Activated CD4-positive, alpha-beta memory T cell treated with anti-CD3 and anti-CD28 coated beads, Interleukin-2, amount 10 ng/mL, durations not matched to agents 7 days and 5 days (primary cell): ENCODE measurements at places on chromosomes 2 and 18. TPM values are rescaled to one million over a fixed set of nuclear protein-coding genes. Genes with fewer than 3 reads are reported as not detected.

Gene IL1R2
- total RNA-seq = 0.81 TPM

Gene ACMSD
- not detected for total RNA-seq

Gene MDH1
- total RNA-seq = 190 TPM

Gene CAPN14
- 0.35 TPM for total RNA-seq

Gene GREB1
- 0.13 TPM for total RNA-seq

Gene REG1B
- total RNA-seq = not detected

Gene ZSWIM2
- total RNA-seq = not detected

Gene C2orf68
- total RNA-seq = 50.9 TPM

Gene TWIST2
- total RNA-seq = not detected

Gene TLX2
- 2.6 TPM for total RNA-seq

Gene CCNYL1
- total RNA-seq = 6.1 TPM

Gene OTX1
- total RNA-seq = 0.08 TPM

Gene RGPD4
- 0.10 TPM for total RNA-seq

Gene GAD1
- total RNA-seq = 2.2 TPM

Gene SCN7A
- not detected for total RNA-seq

Gene INHBB
- not detected for total RNA-seq

Gene MAPRE3
- total RNA-seq = 2.7 TPM

Gene VIT
- not detected for total RNA-seq

Gene KRTCAP3
- total RNA-seq = 7.5 TPM

Gene UBXN2A
- 11.5 TPM for total RNA-seq

Gene SERPINB2
- not detected for total RNA-seq

Gene LINC00305
- not detected for total RNA-seq

Gene GYPC
- 133 TPM for total RNA-seq

Gene TMEM247
- not detected for total RNA-seq

- H3K4me3 ChIP-seq = no peak overlapping the region
- H3K27ac ChIP-seq = no peak overlapping the region
- peaks cover 82% of the 10 kb centered on the region for H3K36me3 ChIP-seq
- H3K4me1 ChIP-seq = peaks cover 89% of the 10 kb centered on the region
- DNase-seq = no peak
- H3K27me3 ChIP-seq = no peaks in the 10 kb centered on the region
These were observed 12.5 kb downstream of the WIPF1 start for GRCh38 chr2:174585146-174585545.

DNA sequence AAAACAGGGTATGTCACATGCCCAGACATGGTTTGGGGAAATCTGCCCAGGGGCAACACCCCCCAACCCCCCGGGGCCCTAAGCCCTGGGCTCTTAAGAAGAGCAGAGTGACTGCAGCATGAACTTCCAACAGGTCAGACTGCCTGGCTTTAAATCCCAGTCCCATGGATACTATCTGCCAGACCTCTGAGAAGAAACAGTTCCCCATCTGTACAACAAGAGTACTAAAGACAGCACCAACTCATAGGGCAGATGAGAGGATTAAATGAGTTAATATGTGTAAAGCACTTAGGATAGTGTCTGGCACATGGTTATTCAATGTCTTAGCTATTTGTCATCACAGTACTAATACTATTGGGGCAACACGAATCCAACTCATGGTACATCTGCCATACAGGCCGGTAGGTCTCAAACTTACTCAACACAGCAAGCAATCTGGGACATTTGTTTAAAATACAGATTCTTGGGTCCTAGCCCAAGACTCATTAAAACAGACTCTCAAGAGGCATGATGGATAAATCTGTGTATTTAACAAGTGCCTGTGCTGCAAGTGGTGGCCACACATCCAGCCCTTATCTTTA, 23.4 kb downstream of the CDH2 start:
- no peaks in the 10 kb centered on the region for H3K4me1 ChIP-seq
- H3K27ac ChIP-seq = no peak overlapping the region
- H3K27me3 ChIP-seq = no peaks in the 10 kb centered on the region
- no peak for DNase-seq
- no peaks in the 10 kb centered on the region for H3K36me3 ChIP-seq

- no peaks in the 10 kb centered on the region for H3K36me3 ChIP-seq
- no peaks in the 10 kb centered on the region for H3K4me1 ChIP-seq
- no peak for DNase-seq
These were observed 52.5 kb upstream of the SALL3 start for GRCh38 chr18:78927156-78927555.

GRCh38 chr2:41763141-41763540, 284.7 kb upstream of the PKDCC start:
- DNase-seq = no peak
- no peaks in the 10 kb centered on the region for H3K27me3 ChIP-seq
- no peak overlapping the region for H3K27ac ChIP-seq

GRCh38 chr2:170341684-170342623, 164.0 kb downstream of the MYO3B start:
- peaks cover 11% of the 10 kb centered on the region for H3K4me1 ChIP-seq
- H3K27me3 ChIP-seq = peaks cover 5% of the 10 kb centered on the region
- H3K36me3 ChIP-seq = no peaks in the 10 kb centered on the region
- H3K27ac ChIP-seq = no peak overlapping the region

DNA sequence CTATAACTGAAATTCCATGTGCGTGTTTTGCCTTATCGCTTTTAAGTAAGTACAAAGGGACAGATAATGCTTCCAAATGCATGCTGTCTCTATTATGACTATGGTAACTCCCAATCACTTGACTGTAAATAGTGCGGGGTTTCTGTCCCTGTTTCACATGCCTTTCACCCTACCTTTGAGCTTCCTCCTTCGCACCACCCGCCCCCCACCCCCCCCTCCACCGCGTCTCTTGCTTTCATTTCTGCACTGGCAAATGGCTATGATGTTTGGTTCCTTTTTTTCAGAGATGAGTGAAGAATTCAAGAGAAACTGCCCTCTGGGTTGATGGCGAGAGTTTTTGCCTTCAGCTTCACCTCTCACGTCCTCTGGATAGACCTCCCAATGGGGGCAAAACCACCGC, 25.0 kb upstream of the SPP2 start:
- DNase-seq = no peak
- peak overlapping the region; percentile 50 for H3K27ac ChIP-seq
- peaks cover 11% of the 10 kb centered on the region for H3K36me3 ChIP-seq
- peak overlapping the region; percentile 62 for H3K4me3 ChIP-seq

GRCh38 chr2:85444629-85445172, 26.2 kb downstream of the SH2D6 start:
- no peaks in the 10 kb centered on the region for H3K36me3 ChIP-seq
- no peak for DNase-seq
- H3K27ac ChIP-seq = no peak overlapping the region
- H3K4me1 ChIP-seq = peaks cover 12% of the 10 kb centered on the region

DNA sequence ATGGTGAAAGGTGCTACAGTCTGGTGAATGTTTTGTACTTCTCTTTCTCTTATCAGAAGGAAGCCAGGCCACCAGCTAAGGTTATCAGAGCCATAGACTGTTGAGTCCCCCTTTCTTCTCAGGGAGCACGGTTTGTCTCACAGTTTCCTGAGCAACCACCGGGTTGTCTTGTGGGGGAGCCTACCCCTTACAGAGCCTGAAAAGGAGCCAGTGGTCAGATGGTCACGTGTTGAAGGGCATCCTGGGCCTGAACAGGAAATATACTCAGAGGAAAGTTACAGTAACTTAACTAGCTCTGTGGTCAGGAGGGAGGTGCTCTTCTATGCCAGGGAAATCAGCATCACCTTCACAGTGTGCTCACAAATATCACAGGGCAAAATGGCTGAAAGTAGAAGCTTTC, 11.6 kb downstream of the CD28 start:
- peaks cover 86% of the 10 kb centered on the region for H3K36me3 ChIP-seq
- DNase-seq = peak; percentile 80
- peak overlapping the region; percentile 93 for H3K27ac ChIP-seq
- H3K4me1 ChIP-seq = peaks cover 99% of the 10 kb centered on the region
- H3K4me3 ChIP-seq = peak overlapping the region; percentile 50
- H3K27me3 ChIP-seq = no peaks in the 10 kb centered on the region

GRCh38 chr2:12320027-12320734, 396.6 kb upstream of the TRIB2 start:
- H3K36me3 ChIP-seq = no peaks in the 10 kb centered on the region
- no peaks in the 10 kb centered on the region for H3K4me1 ChIP-seq
- DNase-seq = no peak
- no peak overlapping the region for H3K4me3 ChIP-seq
- peaks cover 4% of the 10 kb centered on the region for H3K27me3 ChIP-seq

DNA sequence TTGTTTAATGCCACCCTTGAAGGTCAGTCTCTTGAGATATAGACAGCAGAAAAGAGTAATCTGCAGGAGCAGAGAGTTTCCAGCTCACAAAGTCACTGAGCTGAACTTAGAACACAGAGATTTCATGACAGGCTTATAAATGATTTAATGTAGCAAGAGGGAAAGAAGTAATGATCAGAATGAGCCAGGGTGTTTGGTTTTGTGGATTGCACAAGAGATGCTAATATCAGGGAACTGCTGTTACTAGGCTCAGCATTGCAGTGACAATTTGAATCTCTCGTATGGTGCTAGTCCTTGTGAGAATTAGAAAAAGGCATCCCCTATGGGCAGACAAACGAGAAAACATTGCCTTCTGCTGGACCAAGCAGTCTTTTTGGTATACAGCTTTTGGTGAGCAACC, 61.7 kb upstream of the ITGB6 start:
- no peak overlapping the region for H3K27ac ChIP-seq
- no peak for DNase-seq
- peaks cover 15% of the 10 kb centered on the region for H3K4me1 ChIP-seq
- H3K36me3 ChIP-seq = no peaks in the 10 kb centered on the region

DNA sequence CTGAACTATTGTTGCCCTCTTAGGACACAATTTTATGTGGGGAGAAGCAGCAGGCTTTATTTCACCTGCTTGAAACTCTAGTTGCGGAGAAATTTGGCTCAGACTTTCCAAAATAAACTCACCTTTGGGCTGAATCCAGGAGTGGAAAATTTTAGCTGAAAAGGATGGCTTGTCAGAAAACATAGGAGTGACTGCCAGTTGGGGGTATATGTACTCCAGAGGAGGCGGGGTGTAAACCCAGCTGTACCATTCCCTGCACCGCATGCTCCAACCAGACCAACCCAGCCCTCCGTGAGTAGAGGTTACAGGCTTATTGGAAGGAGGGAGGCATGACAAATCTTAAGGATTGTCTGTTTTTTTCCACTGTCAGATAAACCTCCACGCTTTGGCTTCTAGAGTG, 53.8 kb downstream of the PRKCE start:
- H3K27me3 ChIP-seq = no peaks in the 10 kb centered on the region
- H3K36me3 ChIP-seq = peaks cover 5% of the 10 kb centered on the region
- no peak for DNase-seq
- H3K27ac ChIP-seq = no peak overlapping the region
- no peak overlapping the region for H3K4me3 ChIP-seq

- DNase-seq = no peak
- no peak overlapping the region for H3K27ac ChIP-seq
- no peak overlapping the region for H3K4me3 ChIP-seq
- H3K4me1 ChIP-seq = no peaks in the 10 kb centered on the region
These were observed 40.6 kb downstream of the SDC1 start for GRCh38 chr2:20184067-20184938.

DNA sequence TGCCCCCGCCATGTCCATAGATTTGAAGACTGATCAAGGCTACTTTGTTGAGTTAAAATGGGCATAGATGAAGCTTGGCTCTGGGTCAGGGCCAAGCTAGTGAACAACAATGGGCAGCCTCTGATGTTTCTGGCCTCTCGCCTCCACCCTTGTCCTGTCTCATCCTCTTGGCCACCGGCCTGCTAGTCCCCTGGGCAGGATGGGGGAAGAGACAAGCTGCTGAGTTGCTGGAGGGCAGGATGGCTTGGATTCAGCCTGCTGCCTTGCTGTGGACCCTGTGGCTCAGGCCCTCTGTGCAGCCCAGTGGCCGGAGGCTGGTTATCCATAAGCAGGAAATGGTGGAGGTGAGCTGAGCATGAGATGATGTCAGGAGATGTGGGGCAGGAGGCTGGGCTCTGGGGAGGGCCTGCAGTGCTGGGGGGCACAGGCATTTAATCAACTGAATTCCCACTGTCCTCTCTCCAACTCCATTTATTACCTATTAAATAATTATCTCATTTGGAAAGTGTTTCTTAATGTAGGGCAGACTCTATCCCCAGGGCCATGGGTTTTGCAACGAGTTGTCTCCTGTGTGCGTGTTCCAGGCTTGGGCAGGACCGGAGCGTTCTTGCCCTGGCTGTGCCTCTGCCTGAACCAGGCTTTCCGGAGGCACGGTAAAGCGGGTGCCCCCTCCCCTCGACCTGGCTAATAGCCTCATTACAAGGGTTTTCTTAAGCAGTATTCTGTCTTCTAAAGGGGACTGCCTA, 122.9 kb downstream of the GLI2 start:
- H3K27ac ChIP-seq = no peak overlapping the region
- no peaks in the 10 kb centered on the region for H3K36me3 ChIP-seq
- no peak for DNase-seq
- H3K27me3 ChIP-seq = no peaks in the 10 kb centered on the region
- no peak overlapping the region for H3K4me3 ChIP-seq
- H3K4me1 ChIP-seq = no peaks in the 10 kb centered on the region

DNA sequence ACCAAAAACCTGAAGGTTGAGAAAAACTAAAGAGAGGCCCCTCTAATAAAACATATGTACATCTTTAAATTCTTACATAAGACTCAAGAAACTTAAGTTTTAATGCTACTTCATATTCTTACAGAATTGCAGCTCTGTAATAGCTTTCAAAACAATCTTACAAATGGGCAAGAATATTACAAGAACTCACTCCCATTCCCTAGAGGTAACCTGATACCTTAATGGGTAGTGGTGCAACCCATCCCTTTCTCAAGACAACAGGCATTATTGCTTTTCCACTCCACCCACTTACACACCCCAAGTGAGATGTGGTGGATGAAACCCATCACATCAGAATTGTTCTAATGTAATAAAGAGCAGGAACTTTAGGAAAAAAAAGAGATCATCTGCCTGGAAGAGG, 103.7 kb downstream of the RBMS1 start:
- no peak overlapping the region for H3K4me3 ChIP-seq
- H3K36me3 ChIP-seq = peaks cover 27% of the 10 kb centered on the region
- peak overlapping the region; percentile 57 for H3K27ac ChIP-seq
- no peak for DNase-seq

- no peak for DNase-seq
- H3K27ac ChIP-seq = no peak overlapping the region
- no peaks in the 10 kb centered on the region for H3K36me3 ChIP-seq
- no peaks in the 10 kb centered on the region for H3K4me1 ChIP-seq
- no peak overlapping the region for H3K4me3 ChIP-seq
- no peaks in the 10 kb centered on the region for H3K27me3 ChIP-seq
These were observed 256.6 kb upstream of the NT5C1B start for GRCh38 chr2:18845854-18846445.

DNA sequence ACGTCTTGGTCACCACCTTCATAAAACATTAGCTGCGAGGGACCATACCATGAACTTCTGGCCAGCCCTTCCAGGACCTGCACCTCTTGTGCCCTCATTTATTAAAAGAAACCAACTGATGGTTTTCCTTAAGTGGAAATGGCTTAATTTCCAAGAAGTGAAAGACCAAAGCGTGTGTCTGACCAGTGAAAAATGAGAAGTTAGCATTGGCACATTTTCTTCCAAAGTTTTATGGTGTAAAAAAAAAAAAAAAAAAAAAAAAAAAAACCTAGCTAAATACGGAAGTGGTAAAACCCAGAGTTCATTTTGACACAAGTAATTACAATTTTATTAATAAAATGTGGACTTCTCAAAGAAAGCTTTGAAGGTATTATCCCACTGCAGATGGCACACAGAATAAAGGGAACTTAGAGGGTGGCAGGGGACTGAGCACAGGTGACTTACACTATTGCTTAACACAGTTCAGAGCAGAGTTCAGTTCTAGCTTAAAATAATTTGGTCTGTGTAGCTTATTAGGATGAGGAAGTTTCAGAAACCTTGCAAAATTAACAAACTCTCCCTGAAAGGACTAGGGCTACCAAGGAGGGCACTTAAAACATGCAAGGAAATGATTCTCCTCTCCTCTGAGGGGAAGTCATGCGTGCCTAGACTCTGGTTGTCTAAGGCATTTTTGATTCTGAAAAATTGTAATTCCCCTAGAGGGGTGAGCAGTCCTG, 42.2 kb upstream of the EPG5 start:
- no peak for DNase-seq
- no peak overlapping the region for H3K4me3 ChIP-seq
- H3K4me1 ChIP-seq = peaks cover 7% of the 10 kb centered on the region
- H3K27me3 ChIP-seq = no peaks in the 10 kb centered on the region
